Dorsolateral prefrontal cortex (tissue), 122 donors: ENCODE measurements at places on chromosomes 1 and 21.

- no peak for DNase-seq
Measured at GRCh38 chr1:116877141-116877818, 32.4 kb upstream of the PTGFRN start.

DNA sequence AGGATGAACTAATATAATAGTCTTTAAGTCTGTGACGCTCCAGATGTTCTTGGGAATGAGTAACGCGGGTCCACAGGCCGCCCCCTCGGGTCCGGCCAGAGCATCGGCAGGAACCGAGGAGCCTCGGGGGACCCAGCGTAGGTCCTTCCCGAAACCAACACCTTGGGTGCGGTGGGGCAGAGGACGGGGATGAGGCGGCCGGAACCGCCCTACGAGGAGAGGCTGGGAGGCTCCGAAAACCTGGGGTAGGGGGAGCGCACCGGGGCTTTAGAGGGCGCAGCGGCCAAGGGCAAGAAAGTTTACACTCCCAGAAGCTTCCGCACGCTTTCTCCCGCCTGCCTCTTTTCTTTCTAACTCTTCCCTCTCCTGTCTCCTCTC is 7.1 kb downstream of the DMRTA2 start:
- no peak for DNase-seq

GRCh38 chr1:203636291-203636690 is 9.7 kb downstream of the ATP2B4 start:
- DNase-seq: no peak

- no peak for DNase-seq
Measured at GRCh38 chr1:193952778-193953374, 766.5 kb upstream of the B3GALT2 start.

DNA sequence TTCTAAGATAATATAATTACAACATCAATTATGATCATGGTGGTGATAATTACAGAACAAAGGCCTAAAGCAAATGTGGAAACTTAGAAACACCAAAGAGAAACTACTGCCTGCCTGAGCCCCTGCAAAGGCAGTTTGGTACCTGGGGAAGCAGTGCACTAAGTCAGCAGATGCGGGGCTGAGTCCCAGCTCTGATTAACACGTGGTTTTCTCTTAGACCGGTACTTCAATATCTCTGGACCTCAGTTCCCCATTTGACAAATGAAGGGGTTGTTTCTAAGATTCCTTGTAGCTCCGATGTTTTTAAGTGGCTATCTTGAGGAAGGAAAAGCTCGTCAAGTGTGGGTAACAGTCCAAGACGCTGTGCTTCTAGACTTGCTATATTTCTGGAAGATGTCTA is 16.7 kb upstream of the PLEKHA6 start:
- no peak for DNase-seq

- DNase-seq: no peak
Measured at GRCh38 chr1:199313444-199313843, 674.6 kb downstream of the PTPRC start.

DNA sequence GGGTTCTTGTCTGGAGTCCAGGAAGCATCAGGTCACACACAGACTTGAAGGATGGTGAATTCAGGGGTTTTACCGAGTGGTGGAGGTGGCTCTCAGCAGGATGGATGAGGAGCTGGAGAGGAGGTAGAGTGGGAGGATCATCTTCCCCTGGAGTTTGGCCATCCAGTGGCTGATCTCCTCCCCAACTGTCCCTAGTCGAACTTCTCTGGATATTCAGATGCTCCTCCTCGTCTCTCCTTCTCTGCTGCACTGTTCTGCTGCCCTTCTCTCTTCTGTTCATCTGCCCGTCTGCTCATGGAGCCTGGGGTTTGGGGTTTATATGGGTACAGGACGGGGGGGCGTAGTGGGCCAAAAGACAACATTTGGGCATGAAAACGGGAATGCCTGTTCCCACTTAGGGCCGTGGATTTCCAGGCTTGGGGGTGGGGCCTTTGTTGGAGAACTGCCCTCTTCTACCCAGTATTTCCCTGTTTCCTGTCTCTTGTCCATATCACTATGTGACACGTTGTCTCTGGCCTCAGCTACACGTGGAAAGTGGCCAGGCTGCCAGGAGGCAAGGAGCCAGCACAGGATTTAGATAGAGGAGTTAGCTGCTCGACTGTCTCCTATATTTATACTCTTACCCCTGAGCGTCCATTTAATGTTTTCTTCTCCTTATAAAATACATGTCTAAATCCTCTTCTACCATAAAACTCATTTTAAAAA is 76.7 kb downstream of the SIPA1L2 start:
- peak; percentile 30 for DNase-seq

DNA sequence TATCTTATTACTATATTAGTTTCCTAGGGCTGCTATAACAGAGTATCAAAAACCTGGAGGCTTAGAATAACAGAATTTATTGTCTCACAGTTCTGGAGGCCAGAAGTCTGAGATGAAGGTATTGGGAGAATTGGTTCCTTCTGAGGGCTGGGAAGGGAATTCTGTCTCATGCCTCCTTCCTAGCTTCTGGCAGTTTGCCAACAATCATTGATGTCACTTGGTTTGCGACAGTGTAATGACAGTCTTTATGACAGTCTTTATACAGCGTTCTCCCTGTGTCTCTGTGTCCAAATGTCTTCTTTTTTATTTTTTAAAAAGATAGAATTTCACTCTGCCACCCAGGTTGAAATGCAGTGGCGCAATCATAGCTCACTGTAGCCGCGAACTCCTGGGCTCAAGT is 15.8 kb upstream of the CENPF start:
- no peak for DNase-seq

GRCh38 chr21:41188486-41189149 is 20.7 kb downstream of the BACE2 start:
- no peak for DNase-seq

DNA sequence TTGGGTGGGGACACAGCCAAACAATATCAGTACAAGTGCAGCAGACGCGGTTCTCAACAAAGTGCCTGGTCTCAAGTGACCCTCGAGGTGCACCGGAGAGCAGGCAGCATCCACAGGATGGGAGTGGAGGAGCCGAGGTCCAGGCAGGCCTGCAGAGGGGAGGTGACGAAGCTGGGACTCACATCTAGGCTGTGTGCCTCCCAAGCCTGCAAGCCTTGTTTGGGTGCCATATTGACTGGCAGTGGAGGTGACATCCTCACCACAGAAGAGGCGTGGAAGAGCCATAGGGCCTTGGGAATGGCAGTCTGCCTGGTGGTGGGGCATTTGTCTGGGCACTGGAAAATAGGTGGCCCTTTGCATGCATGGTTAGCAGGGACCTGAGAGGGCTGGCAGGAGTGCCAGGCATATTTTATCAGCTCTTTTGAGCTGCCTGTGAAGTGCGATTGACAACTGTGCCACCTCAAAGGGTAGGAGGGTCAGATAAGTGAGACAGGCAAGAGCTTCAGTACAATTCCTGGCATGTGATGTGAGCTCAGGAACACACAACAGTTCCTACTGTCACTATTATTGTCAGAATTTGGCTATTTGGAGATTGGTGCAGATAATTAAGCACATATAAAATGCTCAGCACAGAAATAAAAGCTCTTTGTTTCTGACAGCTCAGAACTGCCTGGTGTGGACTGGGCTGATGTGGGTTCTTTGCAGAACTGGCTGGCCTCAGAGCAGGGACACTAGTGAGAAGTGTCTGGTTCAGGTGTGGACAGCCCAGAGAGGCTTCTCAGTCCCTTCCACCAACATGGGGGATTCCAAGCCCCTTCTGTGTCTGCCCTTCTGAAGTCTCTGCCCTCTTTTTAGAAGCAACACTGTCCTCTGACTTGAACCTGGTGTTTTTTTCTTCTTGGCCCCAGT is 347.6 kb upstream of the AJAP1 start:
- no peak for DNase-seq

DNA sequence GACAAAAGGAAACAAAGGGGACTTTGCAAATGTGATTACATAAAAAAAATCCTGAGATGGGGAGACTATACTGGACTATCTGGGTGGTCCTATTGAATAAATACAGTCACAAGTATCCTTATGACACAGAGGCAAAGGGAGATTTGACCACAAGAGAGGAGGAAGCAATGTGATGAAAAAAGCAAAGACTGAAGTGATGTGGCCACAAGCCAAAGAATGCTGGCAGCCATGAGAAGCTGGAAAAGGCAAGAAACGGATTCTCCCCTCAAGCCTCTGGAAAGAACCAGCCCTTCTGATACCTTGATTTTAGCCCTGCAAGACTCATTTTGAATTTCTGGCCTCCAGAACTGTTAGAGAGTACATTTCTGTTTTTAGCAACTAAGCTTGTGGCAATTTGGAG is 36.4 kb downstream of the OLFML2B start:
- no peak for DNase-seq

GRCh38 chr1:113813218-113813617 is 942 bp upstream of the RSBN1 start:
- DNase-seq: no peak

DNA sequence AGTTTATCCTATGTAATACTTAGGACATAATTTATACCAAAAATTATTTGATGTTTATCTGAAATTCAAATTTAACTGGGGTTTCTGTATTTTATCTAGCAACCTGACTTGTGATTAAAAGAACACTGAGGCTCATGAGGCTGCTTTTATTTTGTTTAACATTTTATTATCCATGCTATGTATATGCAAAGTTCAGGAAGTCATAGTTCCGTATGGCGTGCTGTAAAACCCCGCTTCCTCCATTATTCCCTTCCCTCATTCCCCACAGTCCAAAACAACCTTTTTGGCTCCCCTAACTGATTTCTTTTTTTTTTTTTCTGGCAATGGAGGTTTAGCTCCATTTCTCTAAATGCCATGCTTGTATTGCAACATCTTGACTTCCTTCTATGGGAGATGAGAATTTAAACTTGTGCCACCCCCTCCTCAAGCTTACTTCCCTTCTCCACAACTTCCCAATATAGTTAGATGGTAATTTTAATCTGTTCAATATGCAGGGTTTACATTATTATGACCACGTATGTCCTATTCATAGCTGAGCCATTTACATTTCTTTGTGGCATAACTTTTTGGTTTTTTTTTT is 138.0 kb upstream of the DNAH14 start:
- DNase-seq: no peak

DNA sequence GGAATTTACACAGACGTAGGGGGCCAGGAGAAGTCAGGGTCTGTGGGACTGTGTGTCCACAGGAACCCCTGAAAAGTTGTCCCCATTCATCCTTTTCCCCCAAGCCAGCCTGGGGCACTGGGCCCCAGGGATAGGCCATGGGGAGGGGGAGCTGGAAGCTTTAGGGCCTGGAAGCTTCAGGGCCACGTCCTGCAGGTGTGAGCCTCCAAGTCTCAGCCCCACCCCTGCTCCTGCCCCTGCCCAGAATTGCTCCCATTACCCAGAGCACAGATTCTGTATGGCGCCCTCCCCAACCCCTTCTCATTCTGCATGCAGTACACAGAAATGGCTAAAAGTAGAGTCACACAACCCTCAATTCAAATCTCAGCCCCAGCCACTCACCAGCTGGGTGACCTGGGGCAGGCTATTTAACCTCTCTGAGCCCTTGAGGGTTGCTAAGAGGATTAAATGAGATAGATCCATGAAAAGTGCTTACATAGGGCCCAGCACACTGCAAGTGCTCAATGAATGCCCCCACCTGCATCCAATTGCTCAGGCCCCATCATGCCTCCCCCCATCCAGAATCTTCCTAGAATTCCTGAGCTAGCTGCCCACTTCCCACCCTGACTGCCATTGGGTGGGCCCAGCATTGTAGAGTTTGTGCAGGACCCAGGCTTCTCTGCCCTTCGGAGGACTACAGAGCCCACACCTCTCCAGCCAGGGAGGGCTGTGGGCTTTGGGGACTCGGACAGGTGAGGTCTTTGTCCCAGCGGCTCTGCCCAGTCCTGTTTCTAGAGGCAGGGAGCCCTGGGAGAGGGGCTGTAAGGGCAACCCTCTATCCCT is 6.5 kb downstream of the RAP1GAP start:
- DNase-seq: no peak

DNA sequence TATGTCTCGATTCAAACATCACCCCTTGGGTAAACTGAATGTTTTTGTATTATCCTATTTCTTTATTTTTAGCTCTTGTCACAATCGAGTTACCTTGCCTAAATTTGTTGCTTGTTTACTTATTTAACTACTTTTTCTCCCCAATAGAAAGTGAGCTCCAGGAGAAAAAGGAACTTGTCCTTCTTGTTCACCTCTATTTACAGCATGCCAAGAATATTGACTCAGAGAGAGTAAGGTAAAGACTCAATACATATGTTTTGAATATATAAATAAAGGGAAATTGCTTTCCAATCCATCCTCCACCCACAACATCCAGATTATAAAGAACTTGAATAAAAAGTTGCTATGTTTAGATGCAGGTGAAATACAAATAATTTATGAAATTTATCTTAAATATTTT is 107.3 kb upstream of the PDC start:
- DNase-seq: no peak

GRCh38 chr1:224359207-224359606 is 2.5 kb downstream of the CNIH4 start:
- no peak for DNase-seq

GRCh38 chr1:206022766-206023165 is 929 bp downstream of the CTSE start:
- DNase-seq: no peak

DNA sequence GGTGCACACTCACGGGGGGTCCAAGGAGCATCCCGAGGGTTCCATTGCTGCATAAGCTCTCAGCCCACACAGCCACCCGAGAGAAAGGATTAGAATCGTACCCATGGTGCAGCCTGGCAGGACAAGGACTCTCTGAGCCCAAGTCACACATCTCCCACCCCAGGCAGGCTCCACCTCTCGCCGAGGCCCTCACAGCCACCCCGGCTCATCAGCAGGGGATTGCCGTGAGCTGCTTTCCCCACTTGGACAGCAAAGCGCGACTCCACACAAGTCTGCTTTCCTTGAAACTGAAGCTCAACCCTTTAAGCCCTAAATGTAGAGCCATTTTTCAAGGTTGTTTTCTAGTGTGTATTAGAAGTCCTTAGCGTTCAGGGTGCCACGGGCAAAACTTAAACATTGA is 306.4 kb upstream of the VAMP3 start:
- no peak for DNase-seq

GRCh38 chr1:58861506-58861905 is 77.7 kb upstream of the JUN start:
- no peak for DNase-seq

DNA sequence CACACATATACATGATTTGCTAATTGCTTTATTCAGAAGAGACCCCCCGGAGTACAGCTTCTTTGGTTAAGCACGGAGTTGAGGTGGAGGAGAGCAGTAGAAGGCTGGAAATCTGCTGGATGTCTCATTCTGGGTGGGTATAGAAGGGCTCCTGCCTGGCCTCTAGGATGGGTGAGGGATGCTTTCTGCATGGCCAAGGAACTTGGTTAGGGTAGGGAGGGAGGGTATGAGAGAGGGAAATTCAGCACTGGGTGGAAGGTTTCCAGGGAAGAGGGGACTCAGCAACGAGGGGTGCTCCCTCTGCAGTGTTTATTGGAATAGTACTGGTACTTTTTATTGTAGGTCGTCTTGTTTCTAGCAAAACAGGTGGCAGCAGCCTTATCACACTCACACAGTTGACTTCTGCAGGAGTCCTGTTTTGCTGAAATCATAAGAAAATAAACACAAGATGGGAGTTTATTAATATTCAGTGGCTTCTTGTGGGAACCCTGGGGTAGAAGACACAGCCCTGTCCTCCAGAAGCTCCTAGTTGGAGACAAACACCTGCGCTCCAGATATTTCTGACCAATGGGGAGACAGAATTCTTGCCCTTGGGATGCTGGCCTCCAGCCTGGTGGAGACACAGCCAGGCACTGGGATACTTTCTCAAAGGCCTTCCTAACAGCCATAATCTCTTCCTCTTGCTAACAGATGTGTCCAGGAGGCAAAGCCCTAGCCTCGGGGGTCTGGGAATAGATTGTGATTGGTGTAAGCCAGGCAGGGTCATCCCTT is 3.8 kb downstream of the PLA2G2A start:
- no peak for DNase-seq

- no peak for DNase-seq
Measured at GRCh38 chr1:219782311-219782710, 146.0 kb downstream of the SLC30A10 start.

- no peak for DNase-seq
Measured at GRCh38 chr1:32984455-32985171, 20.0 kb upstream of the RNF19B start.
